ENCODE measurements at places on chromosomes 16 and 17.
A peak's percentile ranks its signal among the peaks of the same experiment; 100 is the strongest.

GRCh38 chr17:851924-852323, 69.8 kb downstream of the MRM3 start:
- no peak for DNase-seq

DNA sequence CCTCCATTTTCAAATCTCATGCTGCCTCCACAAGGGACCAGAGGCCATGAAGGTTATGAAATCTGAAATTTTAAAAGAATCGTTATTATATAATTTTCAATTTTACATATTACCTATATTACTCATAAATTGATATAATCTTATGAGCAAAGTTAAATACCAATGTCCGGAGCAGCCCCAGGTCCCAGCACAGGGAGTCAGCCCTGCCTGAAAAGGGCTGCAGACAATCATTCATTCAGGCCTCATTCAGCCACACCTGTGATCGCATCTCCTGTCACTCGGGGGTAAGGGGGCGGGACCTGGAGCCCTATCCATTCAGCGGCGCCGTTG, 172.5 kb downstream of the AHSP start:
- DNase-seq: peak; percentile 75

GRCh38 chr17:78676412-78677302, 99.5 kb upstream of the DNAH17 start:
- no peak for DNase-seq

- DNase-seq: no peak
Observed at GRCh38 chr16:80107900-80108299, 432.9 kb upstream of the DYNLRB2 start.

DNA sequence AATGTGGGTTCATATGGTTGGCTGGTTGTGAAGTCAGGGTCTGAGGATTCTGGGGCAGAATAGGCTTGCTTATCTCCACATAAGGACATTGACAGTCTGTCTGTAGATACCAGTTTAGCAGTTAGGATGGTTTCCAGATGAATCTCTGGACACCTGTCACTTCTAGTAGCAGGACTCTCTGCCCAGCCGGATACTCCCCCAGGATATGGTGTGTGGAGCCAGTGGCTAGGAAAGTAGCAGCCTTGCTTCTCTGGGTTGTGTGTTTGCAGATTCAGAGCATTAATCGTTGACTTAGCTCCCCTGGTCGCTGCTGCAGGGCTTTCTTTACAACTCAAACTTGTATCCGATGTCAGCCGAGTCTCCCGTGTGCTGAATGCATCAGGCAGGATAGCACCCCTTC, 45.2 kb downstream of the CLEC16A start:
- no peak for DNase-seq

DNA sequence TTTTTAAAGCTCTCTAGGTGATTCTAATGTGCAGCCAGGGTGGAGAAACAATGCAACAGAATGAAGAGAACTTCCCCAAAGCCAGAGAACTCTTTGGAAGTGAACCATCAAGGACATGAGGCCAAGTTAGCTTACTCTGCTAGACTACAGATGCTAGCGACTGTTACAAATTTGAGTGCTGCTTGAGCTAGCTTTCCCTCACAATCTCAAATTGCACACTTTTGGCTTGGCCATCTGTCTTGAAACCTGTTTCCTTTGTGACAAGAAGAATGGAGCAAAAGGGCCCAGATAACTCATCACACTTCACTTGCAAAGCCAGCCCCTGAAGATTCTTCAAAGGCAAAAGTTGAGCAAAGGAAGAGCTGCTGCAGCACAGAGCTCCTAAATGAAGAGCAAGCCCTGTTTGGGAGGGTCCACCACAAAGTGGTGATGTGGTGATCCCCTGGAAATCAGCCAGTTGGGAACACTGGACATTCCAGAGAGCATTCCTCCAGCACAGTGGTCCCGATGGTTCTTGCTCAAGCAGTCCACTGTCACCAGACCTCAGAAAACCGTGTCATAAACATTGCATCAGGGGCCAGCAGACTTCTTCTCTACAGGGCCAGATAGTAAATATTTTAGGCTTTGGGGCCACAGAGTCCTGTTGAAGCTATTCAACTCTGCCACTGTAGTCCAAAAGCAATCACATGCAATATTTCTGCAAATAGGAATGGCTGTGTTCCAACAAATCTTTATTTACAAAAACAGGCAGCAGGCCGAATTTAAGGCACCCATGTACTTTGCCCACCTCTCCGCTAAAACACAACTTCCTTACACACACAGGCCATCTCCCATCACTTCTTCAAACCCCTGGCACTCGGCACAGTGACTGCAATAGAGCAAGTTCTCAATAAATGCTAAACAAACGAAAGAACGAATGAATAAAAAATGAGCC, 21.2 kb downstream of the SLC39A11 start:
- DNase-seq: no peak

DNA sequence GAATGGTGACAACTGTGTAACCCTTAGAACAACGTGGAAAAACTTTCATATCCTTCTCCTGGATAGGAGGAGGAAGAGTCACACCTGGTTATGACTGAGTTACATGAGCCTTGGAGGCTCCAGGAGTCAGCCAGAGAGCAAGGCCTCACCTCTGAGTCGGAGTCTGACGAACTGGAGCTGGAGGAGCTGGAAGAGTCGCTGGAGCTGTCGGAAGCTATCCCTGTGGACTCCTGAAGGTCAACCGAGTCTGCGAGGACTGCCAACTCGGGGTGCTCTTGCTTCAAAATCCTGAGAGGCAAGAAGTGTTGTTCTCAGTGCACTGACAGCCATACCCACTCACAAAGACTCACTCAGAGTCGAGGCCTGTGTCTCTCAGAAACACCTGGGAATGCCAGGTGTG, 6.2 kb downstream of the JMJD6 start:
- no peak for DNase-seq

DNA sequence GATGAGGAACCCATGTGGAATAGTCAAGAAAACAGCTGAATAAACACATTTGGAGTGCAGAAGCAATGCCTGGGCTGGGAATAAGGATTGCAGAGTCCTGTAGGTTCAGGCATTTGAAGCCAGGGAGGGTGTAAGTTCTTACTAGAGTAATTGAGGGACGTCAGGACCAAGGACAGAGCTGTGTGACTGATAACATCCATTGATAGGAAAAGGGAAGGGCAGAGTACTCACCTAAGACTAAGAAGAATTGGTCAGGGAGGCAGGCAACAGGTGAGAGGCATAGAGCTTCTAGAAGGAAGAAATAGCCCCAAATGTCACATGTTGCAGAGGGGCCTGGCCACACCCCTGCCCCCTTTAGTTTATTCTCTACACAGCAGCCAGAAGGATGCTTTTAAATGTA, 79.8 kb upstream of the TMEM132E start:
- no peak for DNase-seq

- no peak for DNase-seq
Observed at GRCh38 chr16:57988929-57989328, 11.5 kb downstream of the ZNF319 start.

DNA sequence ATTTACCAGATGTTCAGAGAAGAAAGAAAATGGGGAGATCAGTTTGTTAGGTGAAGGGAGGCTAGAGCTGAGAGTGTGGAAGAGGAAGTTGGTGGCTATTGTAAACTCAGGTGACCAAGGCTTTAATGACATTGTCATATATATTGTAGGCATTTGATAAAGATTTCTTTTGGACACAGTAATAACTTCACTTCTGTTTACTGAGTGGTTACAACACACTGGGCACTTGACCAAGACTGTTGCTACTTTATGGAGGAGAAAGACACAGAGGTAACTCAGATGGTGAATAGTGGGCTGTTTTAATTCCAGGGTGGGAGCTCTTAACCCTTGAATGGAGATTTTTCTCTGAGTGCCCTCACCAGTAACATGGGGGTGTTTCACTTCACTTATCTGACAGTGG, 46.0 kb downstream of the TNRC6A start:
- no peak for DNase-seq

- no peak for DNase-seq
Observed at GRCh38 chr16:88992351-88993165, 15.6 kb upstream of the CBFA2T3 start.

DNA sequence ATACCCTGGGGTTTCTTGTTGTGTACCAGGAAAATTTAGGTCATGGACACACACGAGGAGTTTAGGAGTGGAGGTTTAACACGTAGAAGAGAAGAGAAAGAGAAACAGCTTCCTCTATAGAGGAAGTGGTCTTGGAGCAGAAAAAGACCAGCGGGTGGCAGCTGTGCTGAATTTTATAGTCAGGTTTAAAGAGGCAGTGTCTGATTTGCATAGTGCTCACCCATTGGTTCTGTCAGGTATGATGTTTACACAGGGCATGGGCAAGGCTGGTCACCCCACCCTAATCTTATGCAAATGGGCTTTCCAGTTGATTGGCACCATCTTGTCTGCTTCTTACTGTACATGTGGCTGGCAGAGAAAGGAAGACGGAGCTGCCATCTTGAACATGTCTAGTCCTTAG, 309.0 kb downstream of the CDH13 start:
- DNase-seq: no peak

DNA sequence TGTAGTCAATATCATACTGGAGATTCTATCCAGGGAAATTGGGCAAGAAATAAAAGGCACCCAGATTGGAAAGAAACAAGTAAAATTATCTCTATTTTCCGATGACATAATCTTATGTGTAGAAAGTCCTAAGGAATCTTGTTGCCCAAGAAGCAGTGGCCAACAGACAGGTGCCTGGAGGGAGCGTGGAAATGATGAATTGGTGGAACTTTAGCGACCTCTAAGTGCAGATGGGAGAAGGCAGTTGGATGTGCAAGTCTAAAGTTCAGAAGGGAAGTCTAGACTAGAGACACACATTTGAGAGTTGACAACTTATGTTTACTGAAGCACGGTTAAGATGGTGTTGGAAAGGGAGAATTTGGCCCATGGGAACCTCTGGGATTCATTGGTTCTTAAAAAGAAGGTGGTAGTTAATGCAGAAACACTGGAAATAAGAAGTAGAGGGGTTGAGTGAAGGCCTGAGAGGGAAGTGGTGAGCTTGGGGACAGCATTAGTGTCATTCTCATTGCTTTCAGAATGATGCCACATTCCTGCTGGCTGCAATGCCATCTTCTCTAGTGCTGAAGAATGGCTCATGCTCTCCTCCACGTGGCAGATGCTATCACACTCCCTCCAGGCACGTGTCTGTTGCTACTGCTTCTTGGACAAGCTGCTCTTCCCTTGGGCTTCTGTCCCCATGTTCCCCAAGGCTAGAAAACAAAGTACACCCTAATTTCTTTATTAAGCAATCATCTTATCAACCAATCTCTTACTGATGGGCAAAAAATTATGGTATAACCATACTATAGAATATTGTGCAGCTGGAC, 24.0 kb downstream of the TAT start:
- DNase-seq: no peak

DNA sequence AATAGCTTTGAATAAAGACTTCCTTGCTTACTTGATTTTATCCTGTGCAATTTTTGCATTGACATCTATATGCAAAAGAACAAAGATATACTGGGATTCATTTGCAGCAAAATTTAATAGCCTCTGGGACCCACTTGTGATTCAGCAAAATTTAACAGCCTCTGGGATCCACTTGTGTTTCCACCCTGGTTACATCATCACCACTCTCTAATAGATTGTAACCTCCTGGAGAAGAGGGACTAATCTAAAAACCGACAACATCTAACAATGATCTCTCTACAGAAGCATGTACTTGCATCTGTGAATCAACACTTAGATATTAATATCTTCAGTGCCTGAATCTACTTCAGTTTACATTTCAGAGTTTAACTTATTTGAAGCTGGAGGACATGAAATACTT, 202.0 kb upstream of the CPHXL start:
- DNase-seq: no peak

- no peak for DNase-seq
Observed at GRCh38 chr17:76333673-76334505, 19.8 kb downstream of the PRPSAP1 start.

GRCh38 chr17:37438141-37438540, 31.5 kb downstream of the TADA2A start:
- no peak for DNase-seq

GRCh38 chr17:8294361-8294760, 839 bp downstream of the SLC25A35 start:
- DNase-seq: no peak

DNA sequence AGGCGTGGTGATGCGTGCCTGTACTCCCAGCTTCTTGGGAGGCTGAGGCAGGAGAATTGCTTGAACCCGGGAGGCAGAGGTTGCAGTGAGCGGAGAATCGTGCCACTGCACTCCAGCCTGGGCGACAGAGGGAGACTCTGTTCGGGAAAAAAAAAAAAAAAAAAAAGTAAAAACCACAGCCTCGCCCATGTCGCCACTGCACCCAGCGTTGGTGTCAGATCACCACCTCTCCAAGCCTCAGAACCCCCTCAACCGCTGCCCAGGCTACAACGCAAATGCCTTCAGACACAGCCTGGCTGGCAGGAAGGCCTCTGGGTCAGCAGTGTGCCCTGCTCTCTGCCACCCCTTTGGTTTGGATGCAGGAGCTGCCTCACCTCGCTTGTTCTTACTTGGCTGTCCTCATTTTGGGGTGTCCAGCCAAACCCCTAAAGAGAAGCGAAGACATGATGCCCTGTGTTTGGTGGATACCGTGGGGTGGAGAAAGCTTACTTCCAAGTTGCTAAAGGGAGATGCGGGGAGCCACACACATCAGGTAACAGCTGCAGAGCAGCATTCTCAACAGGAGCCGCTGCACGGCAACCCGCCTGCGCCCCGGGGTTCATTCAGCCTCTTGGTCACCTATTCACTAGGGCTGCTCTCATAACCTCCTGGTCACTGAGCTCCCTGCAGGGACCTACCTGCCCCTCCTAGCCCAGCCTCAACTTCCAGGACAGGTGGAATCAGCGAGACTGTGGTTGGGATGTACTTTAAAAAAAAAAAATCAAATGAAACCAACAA, 13.0 kb upstream of the CYTH1 start:
- no peak for DNase-seq

DNA sequence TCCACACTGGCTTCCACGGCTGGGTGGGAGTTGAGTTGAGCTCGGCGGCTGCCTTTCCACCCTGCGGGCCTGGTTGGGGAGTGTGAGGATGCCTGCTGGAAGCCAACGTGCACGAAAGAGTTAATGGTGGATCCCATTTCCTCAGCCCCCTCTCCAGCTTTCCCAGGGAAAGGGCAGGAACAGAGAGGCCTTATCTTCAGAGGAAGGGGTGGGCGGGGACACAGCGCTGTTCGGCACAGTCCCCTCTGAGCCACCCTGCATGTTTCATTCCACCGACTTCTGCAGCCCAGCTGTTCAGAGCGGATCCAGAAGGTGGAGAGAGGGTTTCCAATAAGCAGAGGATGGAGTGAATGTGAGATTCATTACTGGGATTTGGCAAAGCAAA, 295.3 kb downstream of the SEC14L1 start:
- no peak for DNase-seq

DNA sequence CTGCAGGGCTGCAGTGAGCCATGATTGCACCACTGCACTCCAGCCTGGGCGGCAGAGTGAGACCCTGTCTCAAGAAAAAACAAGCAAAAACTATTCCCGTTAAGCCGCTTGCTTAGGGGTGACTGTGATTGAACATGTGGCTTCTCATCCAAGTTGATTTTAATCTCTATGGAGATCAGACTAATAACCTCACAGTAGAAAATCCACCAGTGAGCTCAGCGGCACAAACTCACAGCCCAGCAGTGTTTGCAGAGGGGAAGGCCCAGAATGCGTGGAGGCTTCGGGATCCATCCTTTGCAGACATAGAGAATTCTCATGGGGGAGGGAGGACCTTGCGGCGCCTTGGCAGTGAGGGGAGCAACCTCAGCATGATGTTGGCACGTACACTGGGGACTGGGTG, 7.4 kb downstream of the BANP start:
- DNase-seq: no peak
